NCI-H1930 (cell line): ENCODE measurements at places on chromosomes 7 and 10.

- peak; percentile 6 for DNase-seq
Measured at GRCh38 chr7:21426286-21427181, 1.3 kb upstream of the SP4 start.

- no peak for DNase-seq
Measured at GRCh38 chr7:15967121-15967520, 280.6 kb upstream of the MEOX2 start.

DNA sequence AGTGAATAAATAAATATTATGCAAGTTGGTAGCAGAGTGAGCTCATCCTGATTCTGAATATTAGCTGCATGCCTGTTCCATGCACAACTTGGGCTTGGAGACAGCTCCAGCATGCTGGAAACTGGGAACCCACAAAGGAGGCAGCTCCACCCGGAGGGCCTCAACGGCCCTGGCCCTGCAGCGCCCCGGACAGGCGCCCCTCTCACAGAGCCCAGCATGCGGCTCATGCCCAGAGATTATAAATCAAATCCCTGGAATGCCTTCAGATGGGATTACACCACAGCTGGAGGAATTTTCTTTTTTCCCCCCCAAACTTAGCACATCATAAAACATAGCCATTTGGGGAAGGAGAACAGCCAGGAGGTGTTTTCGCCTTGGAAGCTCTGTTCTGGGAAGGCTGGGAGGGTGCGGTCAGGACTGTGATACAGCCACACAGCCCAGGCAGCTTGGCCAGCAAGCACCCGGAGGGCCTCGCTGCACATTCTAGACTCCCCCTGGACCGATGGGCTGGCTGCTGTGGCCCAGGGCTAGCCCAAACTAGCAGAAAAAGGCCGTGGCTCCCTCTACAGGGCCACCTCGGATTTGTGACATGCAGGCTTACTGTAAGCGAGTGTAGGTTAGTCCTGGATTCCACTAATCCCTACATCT, 102.4 kb downstream of the PTPN20 start:
- no peak for DNase-seq

- DNase-seq = no peak
Measured at GRCh38 chr7:129975309-129975708, 22.5 kb upstream of the UBE2H start.

DNA sequence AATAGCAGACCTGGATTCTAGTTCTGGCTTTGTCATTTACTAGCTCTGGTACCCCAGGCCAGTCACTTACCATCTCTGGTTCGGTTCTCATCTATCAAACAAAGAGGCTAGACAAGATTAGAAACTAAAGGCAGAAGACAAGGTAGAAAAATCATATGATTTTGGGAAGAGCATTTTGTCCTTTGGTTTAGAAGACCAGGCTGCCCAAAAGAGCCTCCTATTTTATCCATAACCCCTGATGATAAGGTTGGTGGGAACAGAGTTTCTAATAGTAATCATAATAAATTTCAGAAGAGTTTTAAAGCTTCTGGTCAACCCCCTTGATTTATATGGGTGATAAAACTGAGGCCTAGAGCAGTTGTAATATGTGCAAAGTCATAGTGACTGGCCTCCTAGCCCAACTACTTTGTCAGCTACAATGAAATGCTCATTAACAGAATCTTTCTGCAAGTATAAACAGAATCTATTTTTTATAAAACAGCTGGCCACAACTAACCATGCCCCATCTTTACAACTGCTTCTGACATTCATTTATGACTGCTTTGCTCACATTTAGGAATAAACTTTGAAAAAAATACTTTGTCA, 23.4 kb downstream of the COX15 start:
- no peak for DNase-seq

DNA sequence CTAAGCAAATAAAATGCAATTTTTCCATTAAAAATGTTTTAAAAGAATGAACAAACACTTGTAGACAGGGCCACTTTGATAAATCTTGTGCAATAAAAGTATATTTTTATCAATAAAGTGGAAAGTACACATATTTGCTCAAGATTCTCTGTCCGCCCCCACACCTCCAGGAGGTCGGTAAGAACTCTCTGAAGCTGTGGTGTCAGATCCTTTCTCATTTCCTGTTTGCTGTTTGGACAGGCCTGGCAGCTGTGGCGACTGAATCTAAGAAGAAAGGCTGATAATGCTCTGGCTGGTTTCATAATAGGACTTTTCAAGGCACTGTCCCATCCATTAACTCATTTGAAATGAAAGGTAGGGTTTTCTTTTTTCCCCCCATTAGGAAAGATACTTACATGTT, 15.3 kb upstream of the ASB4 start:
- peak; percentile 93 for DNase-seq

GRCh38 chr10:23399701-23400144, 39.2 kb upstream of the OTUD1 start:
- no peak for DNase-seq

DNA sequence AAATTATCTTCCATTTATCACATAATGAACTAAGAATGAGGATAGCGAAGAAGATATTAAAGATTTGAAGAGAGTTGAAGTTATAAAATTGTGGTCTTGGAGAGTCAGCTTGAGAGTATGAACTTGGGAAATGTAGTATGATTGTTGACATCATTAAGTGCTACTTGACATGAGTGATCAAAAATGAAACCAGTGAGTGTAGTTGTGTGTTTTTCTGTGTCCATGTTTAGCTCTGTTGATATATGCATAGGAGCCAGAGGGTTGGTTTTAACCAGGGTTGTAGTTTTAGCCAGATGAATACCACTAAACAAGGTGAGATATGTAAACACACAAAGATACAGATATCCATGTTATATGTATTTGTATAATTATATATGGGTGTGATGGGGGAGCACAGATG, 6.2 kb downstream of the TMEM106B start:
- no peak for DNase-seq

DNA sequence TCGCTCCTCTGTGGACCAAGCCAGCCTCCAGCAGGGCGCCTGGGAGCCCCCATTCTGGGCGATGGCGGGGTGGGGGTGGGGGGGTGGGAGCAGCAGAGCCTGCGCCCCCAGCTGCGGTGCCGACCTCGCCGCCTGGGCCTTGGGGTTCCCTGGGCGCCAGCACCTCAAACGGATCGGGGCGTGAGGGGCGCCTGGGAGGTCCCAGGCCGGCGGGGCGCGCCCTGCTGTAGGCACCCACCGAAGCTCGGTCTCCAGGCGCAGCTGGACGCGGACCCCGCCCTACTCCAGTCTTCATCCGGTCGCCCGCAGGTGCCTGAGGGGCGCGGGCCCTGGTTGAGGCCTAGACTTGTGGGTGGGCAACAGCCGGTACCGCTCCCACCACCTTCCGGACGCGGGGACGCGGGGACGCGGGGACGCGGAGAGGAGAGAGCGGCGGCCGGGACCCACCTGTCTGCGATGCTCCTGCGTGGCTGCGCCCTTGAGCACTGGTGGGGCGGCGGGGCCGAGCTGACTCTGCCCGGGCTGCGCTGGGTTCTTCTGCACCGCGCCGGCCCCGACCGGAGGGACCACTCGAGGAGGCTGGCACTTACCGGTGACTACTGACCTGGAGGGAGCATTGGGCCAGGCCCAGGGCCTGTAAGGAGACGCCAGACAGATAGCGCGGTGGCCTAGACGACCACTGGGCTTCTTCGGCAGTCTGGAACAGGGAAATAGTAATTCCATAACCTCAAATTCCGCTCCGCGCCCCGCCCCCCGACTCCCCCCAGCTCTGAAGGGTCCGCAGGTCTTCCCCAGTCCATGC, 5.5 kb upstream of the KCP start:
- no peak for DNase-seq

DNA sequence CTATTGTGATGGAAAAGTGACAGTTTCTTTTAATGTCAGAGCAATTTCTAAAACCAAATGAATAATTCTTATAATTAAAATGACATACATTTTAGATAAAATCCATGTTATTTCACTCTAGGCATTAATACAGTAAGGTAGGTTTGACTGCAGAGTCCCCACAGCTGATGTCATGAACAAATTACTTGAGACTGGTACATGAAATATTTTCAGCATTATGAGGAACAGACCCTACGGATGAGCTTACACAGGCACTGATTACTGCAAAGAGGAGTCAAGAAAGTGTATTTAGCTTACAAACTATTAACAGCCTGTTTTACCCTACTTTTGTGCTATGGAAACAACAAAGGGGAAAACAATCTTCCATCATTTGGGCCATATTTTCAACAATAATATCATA, 8.9 kb downstream of the COL1A2 start:
- DNase-seq = no peak

- no peak for DNase-seq
Measured at GRCh38 chr10:7647062-7647664, 19.6 kb downstream of the ITIH5 start.

GRCh38 chr7:95264363-95264891, 59.9 kb downstream of the PON1 start:
- no peak for DNase-seq

GRCh38 chr10:74460812-74461211, 309.8 kb downstream of the ADK start:
- no peak for DNase-seq

DNA sequence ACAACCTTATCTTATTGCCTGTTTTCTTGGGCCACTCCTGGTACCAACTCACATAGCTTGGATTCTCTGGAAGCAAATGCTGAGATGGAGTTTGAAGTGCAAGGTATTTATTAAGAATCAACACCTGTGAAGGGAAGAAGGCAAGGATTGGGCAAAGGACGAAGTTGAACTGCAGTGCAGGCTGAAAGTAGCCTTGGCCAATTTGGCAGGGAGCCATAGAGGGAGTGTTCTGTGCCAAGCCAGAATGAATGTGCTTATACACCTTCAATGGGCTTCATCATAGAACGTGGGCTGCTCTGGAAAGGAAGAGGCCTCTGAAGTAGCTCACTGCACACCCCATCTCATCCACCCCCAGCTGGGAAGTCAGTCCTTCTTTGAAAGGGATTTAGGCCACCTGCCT, 79.8 kb upstream of the IFRD1 start:
- DNase-seq = no peak

DNA sequence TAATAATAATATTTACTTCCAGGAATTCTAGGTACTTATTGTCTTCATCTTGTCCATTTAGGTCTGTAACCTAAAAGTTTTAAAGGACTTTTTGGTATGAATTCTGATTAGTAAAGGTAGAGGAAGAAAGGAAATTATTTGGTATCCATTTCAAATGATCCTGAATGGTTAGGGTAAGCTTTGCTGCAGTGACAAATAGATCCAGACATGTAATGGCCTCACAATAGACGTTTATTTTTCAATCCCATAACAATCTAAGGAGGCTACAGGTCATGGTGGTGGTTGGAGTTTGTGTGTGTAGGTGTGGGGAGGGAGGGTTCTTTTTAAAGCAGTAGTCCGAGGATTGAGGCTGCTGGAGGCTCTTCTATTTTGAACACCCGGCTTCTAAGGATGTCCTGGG, 5.3 kb downstream of the FBH1 start:
- DNase-seq = no peak

GRCh38 chr7:5554287-5554610, 130.6 kb upstream of the TNRC18 start:
- DNase-seq = no peak

GRCh38 chr7:116433246-116433645, 66.3 kb upstream of the CAV2 start:
- DNase-seq = no peak

DNA sequence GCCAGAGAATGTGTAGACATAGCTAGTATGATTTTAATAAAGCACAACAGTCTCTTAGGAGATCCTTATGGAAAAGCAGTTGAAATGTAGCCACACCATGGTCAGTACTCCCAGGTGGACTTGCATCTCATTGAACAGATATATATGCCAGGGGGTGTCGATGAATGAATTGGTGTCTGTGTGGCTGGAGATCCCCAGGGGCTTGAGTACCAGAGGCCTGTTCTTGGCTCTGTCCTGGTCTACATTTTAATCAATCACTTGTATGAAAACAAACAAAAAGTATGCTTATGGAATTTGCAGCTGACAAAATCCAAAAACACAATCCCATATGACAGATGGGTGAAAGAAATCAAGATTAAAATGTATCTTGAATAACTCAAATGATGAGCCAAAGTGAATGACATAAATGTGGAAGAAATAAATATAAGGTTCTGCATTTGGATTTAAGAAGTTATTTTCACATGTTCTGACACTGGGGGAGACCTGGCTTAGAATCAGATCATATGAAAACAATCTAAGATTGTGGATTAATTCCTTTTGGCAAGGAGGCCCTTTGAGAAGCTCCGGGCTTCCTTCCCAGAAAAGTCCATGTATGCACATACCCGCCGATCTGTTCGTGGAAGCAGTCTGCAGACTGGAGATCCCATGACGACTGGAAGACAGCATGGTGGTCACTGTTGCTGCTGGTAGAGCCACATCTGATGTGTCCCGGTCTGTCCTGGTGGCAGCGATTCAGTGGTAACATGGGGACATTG, 15.6 kb downstream of the CLEC2L start:
- DNase-seq = no peak

GRCh38 chr10:5064656-5065055, 29.6 kb upstream of the AKR1C3 start:
- DNase-seq = no peak

GRCh38 chr7:142956951-142957623, 5.1 kb downstream of the KEL start:
- DNase-seq = no peak

DNA sequence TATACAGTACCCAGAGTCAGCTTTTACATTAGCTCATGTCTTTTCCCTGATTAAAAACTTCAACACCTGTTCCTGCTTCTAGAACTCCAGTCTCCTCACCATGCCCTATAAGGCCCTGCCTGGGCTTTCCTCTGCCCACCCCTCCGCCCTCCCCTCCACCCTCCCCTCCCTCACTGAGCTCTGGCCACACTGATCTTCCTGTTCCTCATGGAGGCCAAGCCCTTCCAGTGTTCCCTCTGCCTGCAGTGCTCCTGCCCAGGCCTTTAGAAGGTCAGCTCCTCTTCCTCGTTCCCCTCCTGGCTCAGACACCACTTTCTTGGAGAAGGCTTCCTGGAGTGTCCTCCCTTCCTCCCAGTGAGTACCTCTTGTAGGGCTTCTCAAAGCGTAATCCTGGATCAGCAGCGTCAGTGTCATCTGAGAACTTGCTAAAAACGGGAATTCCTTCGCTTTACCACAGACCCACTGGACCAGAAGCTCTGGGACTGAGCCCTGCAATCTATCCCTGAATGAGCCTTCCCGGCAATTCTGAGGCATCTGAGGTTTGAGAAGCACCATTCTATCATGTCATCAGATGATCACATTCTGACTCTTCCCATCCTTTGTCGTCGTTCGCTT, 3.7 kb downstream of the PDZD7 start:
- DNase-seq = no peak

DNA sequence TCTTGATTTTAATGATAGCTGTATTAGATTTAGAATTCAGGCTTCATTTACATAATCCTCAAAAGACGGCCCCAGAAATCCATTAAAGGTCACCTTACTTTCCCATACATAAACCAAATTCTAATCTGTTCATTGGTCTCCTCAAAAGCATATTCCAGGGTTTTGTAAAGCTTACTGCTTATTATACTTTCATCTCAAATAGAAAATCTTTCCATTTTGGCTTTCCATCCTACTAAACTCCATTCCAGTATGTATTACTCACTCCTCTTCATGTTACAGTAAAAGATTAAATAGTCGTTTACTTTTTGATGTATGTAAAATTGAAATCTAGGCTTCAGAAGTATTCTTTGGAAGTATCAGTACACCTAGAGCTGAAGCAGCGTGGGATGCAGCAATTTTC, 143.5 kb upstream of the LRRN3 start:
- DNase-seq = no peak
